ENCODE measurements at places on chromosomes 3 and 15.

GRCh38 chr3:71310980-71311660, 272.4 kb downstream of the FOXP1 start:
- no peak for DNase-seq

- no peak for DNase-seq
Measured at GRCh38 chr3:52326976-52327375, 10.9 kb downstream of the DNAH1 start.

GRCh38 chr15:66586155-66586976, 20.6 kb upstream of the LCTL start:
- DNase-seq, result no peak

- DNase-seq, result no peak
Measured at GRCh38 chr3:47865192-47865591, 62.3 kb downstream of the DHX30 start.

- DNase-seq, result no peak
Measured at GRCh38 chr3:58824777-58825176, 158.2 kb upstream of the FAM3D start.

DNA sequence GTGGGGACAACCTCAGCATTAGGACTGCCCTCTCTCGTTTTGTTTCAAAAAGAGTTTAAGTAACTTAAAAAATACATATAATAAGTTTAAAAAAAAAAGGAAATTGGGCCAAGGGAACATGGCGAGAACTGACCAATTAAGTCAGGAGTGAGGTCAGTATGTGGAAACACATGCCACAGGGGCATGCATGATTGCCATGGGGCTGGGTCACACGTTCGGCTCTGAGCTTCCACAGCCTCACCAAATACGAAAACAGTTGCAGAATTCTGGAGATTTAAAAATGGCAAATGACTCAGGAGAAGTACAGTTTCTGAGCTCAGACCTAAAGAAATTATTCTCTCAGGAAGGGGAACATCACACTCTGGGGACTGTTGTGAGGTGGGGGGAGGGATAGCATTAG, 24.1 kb downstream of the PDE8A start:
- no peak for DNase-seq

GRCh38 chr3:106276755-106277612, 408.2 kb upstream of the CBLB start:
- DNase-seq, result no peak

- no peak for DNase-seq
Measured at GRCh38 chr3:195207731-195208130, 63.2 kb downstream of the XXYLT1 start.

DNA sequence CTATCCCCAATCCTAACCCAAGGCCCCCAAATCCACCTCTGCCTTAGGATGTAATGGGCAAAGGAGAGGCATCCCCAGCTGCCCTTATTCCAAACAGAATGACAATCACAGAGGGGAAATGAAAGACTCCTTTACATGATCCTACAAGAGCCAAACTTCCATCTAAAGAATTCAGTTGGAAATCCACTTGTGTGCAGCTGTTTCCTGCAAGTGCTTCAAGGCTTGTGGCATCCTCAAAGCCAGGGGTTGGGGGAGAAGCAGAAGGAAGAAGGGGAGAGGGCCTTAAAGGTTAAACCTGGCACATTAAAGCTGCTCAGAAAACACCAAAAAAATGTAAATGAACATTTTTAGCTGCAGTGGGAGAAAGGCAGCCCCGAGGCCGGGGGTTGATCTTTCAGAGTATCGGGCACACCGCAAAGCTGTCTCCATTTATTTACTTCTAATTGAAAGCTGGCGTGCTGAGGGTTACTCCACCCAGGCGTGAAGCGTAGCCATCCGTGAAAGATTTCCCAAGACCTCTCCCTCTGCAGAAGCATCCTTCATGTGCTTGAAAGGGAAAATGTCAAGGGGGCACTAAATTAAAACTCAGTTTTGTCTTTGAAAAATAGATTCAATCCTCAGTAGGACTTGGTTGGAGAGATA, 217.8 kb downstream of the SHQ1 start:
- DNase-seq, result no peak

DNA sequence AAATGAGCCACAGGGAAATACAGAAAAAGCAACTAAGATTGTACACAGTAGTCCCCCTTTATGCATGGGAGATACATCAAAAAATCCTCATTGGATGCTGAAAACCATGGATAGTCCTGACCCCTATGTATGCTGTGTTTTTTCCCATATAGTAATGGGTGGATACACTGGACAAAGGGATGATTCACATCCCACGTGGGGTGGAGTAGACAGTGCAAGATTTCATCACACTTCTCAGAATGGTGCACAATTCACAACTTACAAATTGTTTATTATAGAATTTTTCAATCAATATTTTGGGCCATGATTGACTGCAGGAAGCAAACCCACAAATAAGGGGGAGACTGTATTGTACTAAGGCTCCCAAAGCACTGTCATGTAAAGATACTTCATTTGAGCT, 224.4 kb upstream of the STRIT1 start:
- no peak for DNase-seq

GRCh38 chr3:149646181-149646766, 11.6 kb downstream of the WWTR1 start:
- no peak for DNase-seq

GRCh38 chr3:68123231-68123630, 468.8 kb upstream of the SUCLG2 start:
- DNase-seq, result no peak

- no peak for DNase-seq
Measured at GRCh38 chr3:13878281-13879101, 1.4 kb downstream of the WNT7A start.

All from stimulated activated CD8-positive, alpha-beta memory T cell treated with anti-CD3 and anti-CD28 coated beads, Interleukin-15, amount 100 ng/mL, for 1 hour (primary cell).